ENCODE measurements at places on chromosomes 4 and X.

GRCh38 chrX:53256446-53257041 is 24.8 kb downstream of the IQSEC2 start:
- DNase-seq, result no peak

GRCh38 chrX:30892591-30892990 is 3.5 kb upstream of the TAB3 start:
- DNase-seq, result no peak

DNA sequence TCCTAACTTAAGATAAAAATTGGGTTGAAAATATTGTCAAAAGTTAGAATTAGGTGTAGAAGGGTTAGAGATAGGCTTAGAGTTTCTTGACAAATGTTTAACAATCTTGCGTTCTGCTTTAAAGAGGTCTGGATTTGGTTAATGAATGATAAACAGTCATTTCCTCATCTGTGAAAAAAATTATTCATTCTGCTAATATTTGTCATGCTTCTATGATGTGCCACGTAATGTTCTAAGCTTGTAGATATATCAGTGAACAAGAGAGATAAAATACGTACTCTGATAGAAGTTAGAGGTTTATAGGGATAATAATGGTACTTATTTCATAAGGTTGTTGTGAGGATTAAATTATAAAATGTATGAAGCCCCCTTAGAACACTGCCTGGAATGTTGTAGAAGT is 443.0 kb upstream of the GALNT7 start:
- no peak for DNase-seq

DNA sequence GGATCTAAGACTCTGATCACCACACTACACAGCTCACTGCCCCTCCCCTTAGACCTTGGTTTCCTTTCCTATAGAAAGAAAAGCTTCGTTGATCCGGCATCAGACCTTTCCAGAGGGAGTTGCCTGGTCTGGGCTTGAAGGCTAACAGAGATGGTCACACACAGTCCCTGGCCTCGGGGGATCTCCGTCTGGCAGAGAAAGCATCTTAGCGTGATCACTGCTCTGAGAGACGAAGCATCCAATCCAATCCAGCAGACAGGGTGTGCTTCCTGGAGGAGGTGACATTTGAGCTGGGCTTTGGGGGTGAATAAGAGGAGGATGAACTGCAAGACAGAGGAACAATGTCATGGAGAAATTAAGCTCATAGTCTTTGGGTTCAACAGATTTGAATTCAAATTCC is 49.5 kb downstream of the HTRA3 start:
- no peak for DNase-seq

DNA sequence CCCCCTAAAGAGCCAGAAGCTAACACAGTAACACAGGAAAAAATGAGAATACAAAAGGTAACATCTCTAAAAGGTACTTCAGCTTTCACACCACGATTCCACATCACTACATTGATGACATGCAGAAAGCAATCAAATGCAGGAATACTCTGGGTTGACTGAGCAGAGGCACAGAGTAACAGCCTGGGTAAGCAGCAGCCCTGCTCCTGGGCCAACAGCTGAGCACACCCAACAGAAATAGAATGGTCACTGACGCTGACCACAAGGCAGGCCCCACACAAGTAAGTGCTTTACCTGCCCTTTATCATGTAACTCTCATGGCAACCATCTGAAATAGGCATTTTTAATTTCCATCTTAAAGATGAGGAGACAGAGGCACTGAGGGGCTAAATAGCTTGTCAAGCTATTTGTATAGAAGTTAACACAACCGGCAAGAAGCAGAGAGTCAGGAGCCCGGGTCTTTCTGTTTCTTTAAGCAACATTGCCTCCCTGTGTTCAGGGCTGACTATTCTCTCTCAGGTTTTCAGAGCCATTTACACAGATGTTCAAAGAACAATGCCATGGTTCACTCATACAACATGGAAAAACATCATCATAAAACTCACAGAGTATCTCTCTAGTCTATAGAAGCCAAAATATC is 168.9 kb downstream of the ZNF674 start:
- peak; percentile 11 for DNase-seq

GRCh38 chrX:43685221-43685620 is 29.1 kb downstream of the MAOA start:
- no peak for DNase-seq

- no peak for DNase-seq
Measured at GRCh38 chrX:138885886-138886285, 174.4 kb upstream of the FGF13 start.

DNA sequence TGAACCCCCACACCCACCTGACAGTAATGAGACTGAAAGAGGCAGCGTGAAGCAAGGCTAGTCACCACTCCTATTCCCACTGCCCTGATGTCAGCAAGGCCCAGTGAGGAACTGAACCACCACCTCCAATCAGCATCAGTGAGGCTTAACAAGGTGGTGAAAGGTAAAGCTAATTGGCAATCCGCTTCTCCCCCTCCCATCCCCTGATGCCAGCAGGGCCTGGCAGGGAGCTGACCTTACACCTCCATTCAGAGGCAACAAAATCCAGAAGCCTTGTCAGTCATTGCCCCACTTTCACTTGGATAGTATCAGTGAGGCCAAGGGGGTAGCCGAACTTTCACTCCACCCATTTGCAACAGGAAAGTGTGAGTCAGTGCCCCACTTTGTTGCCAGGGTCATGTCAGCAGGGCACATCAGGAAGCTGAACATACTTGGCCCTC is 60.8 kb downstream of the AWAT2 start:
- no peak for DNase-seq

DNA sequence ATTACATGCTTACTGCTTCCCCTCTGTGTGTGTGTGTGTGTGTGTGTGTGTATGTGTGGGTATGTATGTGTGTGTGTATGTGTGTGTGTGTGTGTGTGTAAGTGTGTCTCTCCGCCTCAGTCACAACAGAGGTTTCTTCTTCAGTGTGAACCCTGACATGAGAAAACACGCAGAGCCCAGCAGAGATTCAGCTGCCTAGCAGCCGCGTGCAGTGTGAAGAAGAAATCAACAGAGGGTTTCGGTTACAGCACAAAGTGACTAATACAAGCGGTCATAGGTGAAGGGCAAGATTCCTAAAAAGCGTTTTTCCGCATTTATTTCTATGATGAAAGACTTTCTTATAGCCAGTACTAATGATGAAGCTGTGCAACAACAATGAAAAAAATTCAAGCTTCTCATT is 55.3 kb upstream of the ZFP42 start:
- no peak for DNase-seq

DNA sequence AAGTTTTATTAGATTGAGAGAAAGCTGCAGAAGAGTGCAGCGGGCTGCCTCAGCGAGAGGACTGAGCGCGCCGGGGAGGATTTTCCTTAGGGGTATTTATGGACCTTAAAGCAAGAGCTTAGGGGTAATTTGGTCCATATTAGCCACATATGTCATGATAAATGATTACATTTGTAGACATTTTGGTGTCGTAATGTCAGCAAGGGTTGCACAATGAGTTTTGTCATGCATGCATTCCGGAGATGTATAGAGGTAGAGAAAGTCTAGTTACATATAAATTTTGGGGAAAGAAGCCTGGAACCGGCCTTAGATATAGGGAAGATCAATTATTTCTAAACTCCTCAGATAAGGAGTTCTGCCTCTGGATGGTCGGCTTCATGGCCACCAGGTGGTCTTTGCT is 10.0 kb downstream of the MGST2 start:
- DNase-seq, result no peak

DNA sequence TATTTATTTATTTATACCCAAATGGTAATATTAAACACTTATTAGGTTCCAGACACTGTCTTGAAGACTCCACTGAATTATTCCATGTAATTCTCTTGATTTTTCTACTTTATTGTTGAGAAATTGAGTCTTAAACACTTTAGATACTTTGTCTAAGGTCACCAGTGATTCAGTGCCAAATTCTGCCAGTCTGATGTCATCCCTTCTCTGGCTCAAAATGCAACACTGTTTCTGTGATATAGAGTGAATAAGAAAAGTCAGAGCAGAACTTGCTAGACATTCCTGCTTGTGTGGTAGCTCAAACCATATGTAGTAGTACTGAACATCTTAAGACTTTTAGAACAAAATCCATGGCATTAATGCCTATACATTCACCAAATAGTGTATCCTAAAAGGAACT is 164.3 kb downstream of the GABRB1 start:
- DNase-seq, result no peak

- no peak for DNase-seq
Measured at GRCh38 chrX:119455264-119455663, 13.0 kb upstream of the SLC25A5 start.

- no peak for DNase-seq
Measured at GRCh38 chrX:153686711-153687110, 1.0 kb upstream of the SLC6A8 start.

- no peak for DNase-seq
Measured at GRCh38 chr4:9916346-9916745, 105.0 kb downstream of the SLC2A9 start.

DNA sequence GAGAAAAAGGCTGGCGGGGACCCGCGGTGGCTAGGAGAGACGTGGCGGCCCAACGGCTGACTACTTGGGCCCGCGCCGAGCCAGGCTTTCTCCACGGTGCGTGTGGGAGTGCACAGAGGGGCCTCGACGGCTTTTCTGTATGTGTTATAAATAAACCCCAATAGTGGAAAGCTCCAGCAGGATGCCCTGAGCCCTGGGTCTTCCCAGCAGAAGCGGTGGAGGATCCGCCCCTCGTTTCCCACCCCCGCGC is 268 bp upstream of the PRRG1 start:
- no peak for DNase-seq

DNA sequence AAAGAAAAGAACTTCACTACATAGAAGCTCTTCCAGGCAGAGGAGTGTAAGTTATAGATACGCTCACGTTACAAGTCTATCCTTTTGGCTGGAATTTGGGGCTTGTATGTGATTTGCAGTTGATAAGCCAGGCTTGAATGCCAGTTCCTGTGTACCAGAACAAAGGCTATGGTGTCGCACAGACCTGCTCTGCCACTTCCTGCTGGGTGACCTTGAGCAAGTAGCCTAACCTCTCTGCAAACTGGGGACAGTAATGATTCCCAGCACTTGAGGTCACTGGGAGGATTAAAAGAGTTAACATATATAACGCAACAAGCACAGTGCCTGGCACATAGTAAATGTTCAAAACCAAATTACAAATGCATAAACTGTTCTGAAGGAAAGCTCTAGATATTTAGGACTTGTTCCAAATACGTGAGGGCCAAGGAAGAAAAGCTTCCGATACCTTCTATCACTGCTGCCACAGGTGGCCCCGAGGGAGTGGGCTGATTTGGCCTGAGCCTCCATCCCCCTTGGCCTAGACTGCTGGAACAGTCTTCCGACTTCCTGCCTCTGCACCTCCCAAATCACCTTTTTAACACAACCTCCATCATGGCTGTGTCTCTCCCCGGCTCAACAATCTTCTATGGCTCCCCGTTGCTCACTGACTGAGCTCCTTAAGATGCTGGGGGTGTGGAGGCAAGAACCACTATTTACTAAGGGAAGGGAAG is 1.3 kb upstream of the SOWAHD start:
- DNase-seq, result no peak

DNA sequence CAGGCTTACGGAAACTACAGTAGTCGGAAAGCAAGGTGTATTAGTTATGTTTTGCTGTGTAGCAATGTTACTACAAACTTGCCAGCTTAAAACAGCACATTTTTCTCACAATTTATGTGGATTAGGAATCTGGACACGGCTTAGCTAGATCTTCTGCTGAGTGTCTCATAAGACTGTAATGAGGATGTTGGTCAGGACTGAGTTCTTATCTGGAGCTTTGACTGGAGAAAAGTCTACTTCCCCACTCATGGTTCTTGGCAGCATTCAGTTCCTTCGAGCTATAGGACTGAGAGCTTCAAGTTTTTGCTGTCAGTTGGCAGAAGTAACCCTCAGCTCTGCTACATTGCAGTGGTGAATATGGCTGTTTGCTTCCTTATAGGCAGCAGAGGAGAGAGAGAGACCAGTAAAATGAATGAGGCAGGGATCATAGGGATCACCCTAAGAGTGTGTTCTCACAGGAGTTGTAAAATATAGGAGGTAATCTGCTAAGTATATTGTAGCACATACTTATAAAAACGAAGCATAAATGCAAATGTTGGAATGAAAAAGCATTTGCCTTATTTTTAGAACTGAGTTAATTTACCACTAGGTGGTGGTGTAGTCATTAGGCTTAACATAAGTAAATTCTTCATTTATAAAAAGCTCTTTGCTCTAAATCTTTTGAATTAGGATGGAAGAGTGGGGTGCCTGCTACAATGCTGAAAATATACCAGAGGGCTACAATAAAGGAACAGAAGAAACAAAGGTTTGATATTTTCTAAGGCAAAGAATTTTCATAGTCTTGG is 38.6 kb downstream of the ALG13 start:
- DNase-seq, result no peak

DNA sequence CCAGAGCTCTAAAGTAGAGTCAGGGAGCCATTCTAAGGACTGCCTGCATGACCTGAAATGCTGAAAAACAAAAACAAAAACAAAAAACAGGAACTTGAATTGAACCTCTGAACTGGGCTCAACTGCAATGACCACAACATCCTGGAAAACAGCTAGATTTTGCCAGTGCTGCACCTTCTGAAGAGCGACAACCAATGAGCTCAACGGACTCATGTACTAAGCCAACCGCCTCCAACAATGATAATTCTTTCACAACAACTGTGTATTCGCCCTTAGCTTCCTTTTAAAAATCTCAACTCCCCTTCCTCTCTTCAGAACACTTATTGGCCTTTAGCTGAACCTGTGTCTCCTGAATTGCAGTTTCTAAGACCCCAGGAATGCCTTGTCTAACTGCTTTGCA is 69.8 kb downstream of the HAUS3 start:
- no peak for DNase-seq

DNA sequence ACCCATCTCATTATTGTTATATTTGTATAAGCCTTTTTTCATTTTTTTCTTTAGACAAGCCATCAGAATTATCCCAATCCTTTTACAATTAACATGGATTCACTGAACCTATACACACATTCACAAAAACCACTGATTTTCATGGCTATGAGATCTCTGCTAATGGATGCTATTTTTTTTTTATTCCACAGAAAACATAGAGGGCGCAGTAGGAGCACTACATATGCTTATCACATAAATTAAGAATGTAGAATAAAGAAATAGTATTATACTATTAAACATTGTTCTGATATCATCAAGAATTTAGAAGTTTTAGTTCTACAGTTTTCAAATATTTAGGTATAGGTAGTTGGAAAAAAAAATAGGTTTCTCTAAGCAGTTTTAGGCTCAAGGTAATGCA is 1477.4 kb downstream of the ARAP2 start:
- DNase-seq, result no peak

DNA sequence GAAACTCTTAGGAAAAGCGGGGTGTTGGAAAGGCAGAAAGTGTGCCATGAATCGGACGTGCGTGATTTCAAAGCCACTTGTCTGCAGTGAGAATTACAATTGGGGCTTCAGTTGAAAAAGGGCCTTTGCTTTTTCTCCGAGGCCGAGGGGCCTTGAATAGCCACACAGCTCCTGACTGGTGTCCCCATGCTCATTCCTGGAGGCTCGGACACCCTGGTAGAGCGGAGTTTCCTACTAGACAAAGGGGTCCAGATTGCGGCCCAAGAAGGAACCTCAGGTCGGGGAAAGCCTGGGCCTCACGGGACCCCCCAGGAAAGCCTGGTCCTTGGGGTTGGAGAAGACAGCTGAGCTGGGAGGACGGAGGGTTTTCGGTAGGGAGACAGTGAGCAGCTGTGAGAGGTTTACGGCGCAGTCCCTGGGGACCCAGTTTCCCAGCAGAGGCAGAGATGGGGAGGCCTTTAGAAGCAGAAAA is 3.0 kb upstream of the SHOX start:
- no peak for DNase-seq
